PC-3 (cell line): ENCODE measurements at places on chromosomes 3 and 15. TPM values are rescaled to one million over a fixed set of nuclear protein-coding genes. Genes with fewer than 3 reads are reported as not detected.
A peak's percentile ranks its signal among the peaks of the same experiment; 100 is the strongest.

GRCh38 chr15:40650479-40650878, 44.5 kb upstream of the RAD51 start:
- DNase-seq, result no peak

DNA sequence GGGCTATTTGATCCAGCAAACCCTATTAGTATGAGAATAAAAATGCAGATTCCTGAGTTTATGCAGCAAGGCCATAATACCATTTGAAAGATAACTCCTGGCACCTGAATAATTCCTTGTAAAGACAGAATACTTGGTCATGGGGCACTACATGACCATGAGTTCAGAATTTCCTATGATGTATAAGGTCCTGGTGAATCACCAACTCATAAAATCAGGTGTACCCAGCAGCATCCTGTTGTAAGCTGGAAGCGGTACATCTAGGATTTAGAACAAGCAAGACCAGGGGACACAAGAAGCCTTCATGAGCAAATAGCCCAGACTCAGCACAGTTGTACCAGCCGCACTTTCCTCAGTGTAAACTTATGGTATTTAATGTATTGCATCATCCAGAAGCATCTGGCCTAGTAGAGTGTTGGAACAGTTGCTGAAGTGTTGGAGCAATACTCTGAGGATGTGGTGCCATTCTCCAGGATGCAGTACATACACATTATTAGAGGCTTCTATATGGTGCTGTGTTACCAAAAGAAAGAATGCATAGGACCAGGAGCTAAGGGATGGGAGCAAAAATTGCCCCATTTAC, 233.4 kb downstream of the SQOR start:
- DNase-seq, result peak; percentile 83

DNA sequence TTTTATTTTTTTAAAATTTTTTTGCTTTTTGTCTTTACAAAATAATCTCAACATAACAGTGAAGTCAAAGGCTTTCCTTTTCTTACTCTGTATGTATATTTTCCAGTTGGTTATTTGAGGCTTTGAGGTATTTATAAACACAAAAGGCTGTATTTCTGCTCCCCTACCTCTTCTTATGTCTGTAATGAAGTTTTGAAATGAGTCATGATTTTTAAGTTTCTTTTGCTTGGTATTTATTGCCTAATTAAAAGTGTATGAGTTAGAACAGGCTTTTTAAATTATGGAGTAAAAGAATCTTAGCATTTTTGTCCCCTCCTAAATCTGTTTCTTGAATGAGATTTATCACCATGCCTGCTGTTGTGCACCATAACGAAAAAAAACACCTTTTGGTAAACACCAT, 66.0 kb downstream of the DCUN1D1 start:
- no peak for DNase-seq

DNA sequence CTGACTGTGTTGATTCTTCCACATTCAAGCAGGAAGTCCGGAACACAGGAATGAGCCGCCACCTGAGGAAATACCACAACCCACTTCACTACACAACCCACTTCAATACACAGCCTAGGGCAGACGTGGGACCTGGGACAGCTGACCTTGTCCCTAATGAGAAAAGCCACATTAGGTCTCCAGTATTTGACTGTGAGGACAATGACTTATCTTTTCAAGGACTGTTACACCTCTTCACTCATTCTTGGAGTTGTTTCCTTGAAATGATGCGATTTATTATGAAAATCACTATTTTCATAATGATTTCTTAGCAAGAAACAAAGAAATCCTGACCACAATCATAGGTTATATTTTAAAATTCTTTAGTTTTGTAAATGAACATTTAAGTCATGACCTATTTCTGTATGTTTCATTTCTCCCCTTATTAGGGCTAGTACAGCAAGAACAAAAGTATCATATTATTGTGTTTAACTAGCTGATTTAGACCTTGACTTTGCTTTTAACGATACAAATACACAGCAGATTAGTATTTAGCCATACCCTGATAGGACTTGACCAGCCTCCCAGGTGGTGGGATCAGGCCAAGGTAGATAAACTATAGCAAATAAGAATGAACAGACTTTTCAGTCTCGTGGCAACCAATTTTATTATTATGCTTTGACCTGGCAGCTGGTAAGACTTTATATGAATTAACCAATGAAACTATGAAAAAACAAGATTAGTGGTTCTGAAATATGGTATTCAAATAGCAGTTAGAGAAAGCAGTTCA, 6.0 kb downstream of the RAB27A start:
- DNase-seq, result no peak

GRCh38 chr3:171566803-171567422, 106.7 kb upstream of the TNIK start:
- DNase-seq, result peak; percentile 76

- DNase-seq, result no peak
Measured at GRCh38 chr3:39388741-39389248, 5.6 kb downstream of the SLC25A38 start.

GRCh38 chr3:124657138-124657537, 73.1 kb upstream of the UMPS start:
- no peak for DNase-seq

DNA sequence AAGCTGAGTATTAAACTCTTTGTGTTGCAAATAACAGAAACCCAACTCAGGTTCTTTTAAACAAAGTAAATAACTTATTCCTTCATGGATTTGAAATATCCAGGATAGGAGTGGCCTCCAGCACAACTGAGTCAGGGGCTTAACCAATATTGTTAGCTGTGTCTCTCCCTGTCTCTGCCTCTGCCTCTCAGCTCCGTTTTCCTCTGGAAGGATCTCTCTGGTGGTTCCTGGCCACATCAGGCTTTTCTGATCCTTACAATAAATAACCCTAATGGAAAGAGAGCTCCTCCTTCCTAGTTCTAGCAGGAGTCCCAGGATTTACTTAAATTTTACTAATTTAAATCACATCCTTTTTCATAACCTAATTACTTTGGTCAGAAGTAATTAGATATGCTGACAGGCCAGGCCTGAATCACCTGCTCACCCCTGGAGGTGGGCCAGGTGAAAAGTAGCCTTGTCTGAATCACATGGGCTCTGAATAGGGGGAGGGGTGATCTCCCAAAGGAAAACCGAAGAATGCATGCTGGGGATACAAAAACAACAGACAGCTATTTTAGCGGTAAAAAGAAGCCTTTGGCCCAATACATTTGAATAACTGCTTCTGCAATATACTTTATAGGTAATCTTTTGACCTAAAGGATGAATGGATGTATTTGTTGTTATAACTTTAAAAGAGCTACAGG, 75.4 kb downstream of the REC114 start:
- no peak for DNase-seq

DNA sequence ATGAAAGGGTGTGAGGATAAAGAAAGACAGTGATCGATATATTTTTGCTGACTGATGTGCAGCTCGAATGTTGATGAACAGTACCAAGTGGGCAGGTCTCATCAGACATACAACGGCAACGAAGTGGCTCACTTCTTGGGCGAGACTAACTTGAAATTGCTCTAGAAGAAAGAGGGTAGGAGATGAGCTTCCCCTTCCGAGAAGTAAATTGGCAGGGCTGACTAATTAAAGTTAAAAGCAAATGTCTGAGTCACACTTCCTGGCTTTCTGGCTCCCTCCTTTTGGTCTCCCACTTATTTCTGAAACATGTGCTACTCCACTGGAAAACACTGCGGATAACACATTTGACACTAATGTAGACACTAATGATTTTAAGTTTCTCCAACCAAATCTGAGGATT, 228.3 kb downstream of the ABHD5 start:
- DNase-seq, result peak; percentile 38

- no peak for DNase-seq
Measured at GRCh38 chr3:172536993-172537419, 13.8 kb upstream of the TNFSF10 start.

DNA sequence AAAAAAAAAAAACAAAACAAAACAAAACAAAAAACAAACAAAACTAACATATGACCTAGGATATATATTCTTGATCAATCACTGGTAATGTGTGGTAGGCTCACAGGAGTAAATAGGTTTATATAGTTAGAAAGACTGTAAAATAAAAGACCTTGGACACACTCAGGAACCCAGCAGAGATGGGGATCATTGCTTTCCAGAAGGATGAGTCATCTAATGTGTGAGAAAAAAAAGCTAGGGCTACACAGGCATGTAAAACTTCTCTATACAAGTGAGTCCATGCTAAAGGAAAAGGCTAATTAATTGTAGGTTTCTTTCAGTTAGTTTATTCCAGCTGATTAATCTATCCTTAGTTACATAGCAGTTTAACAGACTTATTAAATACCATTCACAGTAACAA, 710.3 kb upstream of the ARPP21 start:
- no peak for DNase-seq

DNA sequence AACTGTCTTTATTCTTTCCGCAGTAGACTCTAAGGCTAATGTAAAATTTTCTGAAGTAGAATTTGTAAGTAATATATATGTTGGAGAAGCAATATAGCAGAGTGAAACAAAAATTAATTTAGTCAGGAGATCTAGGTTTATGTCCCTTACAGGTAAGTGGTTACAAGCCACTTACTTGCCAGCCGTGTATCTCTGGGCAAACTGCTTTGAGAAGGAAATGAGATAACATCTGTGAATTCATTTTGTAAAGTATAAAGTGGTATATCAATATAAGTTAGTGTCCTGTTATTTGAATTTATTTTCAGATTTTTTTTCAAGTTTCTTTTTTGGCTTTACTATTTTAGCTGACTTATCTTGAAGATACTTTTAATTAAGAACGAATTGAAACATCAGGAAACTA, 5.5 kb downstream of the DAZL start:
- no peak for DNase-seq

GRCh38 chr3:117063930-117064329, 354.4 kb downstream of the TUSC7 start:
- DNase-seq, result no peak

GRCh38 chr3:179991104-179991503, 45.6 kb downstream of the PEX5L start:
- DNase-seq, result peak; percentile 82

GRCh38 chr3:152656214-152656971, 178.5 kb upstream of the P2RY1 start:
- DNase-seq, result no peak

- DNase-seq, result no peak
Measured at GRCh38 chr3:137769322-137770065, 5.4 kb downstream of the SOX14 start.

GRCh38 chr3:73520931-73521461, 103.7 kb downstream of the PDZRN3 start:
- DNase-seq, result no peak

- DNase-seq, result no peak
Measured at GRCh38 chr3:59300733-59301132, 250.9 kb upstream of the CFAP20DC start.

DNA sequence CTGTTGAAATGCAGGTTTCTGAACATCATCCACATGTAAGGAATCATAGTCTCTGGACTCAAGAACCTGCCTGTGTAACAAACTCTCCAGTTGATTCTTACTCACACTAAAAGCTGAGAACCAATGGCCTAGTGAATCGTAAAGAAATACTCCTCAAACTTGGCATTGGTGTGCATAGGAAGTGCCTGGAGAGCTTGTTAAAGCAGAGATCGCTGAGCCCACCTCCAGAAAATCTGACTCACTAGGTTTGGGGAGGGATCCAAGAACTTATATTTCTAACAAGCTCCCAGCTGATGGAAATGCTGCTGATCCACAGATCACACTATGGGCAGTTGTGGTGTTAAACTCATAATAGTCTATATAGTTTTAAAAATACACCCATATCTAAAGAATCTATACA, 55.8 kb upstream of the LMCD1 start:
- DNase-seq, result peak; percentile 96

DNA sequence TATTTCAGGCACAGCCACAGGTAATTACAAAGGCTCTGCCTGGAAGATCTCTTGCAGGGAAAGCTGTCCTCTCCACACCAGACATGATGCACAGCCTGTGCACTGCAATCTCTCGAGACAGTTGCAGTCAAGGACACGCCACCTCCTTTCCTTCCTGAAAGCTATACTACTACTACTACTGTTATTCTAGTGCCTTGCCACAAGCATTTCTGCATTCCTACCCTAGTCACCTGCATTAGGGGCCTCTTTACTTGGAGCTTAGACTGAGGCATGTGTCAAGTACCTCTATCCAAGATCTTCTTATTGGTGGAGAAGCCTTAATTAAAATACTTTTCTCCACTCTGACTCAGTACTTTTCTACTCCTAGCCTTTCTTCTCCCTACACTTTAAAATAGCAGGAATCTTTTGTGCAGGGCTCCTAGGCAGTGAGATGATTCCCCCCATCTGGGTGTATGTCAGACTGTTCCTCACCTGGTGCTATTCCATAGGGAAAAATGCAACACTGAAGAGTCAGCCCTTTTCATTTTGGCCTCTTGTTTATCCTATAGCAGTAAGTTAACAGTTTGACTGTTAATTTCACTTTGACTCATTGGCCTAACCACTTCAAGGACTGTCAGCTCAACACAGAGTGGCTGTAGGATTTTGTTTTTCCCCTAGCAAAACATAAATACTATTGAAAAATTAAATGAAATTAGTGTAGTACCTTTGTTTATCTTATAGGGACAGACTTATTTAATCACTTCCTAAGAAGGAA, 78.9 kb downstream of the ESYT3 start:
- DNase-seq, result no peak

- no peak for DNase-seq
Measured at GRCh38 chr3:32432711-32433530, 41.3 kb downstream of the CMTM7 start.

DNA sequence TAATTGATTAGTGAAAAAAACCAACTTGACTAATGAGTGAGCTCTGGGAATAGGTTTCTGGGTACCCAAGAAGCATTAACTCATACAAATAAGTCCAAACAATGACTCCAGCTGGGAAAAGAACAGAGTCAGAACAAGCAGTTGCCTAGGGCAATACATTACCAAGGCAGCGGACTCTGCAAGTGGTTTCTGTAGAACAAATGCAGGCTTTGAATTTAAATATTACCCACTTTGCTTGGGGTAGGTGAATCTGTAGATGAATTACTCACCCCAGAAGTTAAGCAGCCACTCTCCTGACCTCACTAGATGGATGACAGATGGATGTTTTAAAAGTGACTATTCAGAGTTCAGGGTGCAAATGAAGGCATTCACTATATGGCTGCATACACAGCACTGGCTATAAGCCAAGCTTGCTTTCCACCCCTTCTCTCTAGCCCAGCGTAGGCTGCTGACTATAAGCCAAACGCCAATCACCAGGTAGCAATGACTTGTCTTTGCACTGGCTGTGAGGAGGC, 73.1 kb upstream of the BHLHE40 start:
- DNase-seq, result peak; percentile 90

GRCh38 chr3:40923651-40924050, 275.7 kb upstream of the CTNNB1 start:
- no peak for DNase-seq

Gene KCNMB2
- not detected in 2 replicates for total RNA-seq

Gene DLEC1
- not detected in 2 replicates for total RNA-seq

Gene PPCDC
- 31.0 and 31.5 TPM in 2 replicates for total RNA-seq

Gene CHRFAM7A
- 19.0 TPM in 1 of 2 replicates, not detected in the other for total RNA-seq

Gene GLCE
- 11.1 and 15.4 TPM in 2 replicates for total RNA-seq

Gene ACAD9
- 38.2 and 38.6 TPM in 2 replicates for total RNA-seq

Gene LDHAL6B
- not detected in 2 replicates for total RNA-seq

Gene THAP10
- total RNA-seq, result 5.9 and 7.2 TPM in 2 replicates

Gene PLCB2
- total RNA-seq, result 1.3 and 3.2 TPM in 2 replicates

Gene ANKUB1
- not detected in 2 replicates for total RNA-seq

Gene NRROS
- 0.07 and 0.29 TPM in 2 replicates for total RNA-seq

Gene LRTM1
- not detected in 2 replicates for total RNA-seq

Gene PLCH1
- total RNA-seq, result 4.1 and 4.5 TPM in 2 replicates

Gene CLRN1
- not detected in 2 replicates for total RNA-seq

Gene XIRP1
- total RNA-seq, result not detected in 2 replicates
